ENCODE measurements at places on chromosomes 12 and 14.

- DNase-seq: no peak
Observed at GRCh38 chr14:104908303-104908702, 16.4 kb upstream of the PLD4 start.

DNA sequence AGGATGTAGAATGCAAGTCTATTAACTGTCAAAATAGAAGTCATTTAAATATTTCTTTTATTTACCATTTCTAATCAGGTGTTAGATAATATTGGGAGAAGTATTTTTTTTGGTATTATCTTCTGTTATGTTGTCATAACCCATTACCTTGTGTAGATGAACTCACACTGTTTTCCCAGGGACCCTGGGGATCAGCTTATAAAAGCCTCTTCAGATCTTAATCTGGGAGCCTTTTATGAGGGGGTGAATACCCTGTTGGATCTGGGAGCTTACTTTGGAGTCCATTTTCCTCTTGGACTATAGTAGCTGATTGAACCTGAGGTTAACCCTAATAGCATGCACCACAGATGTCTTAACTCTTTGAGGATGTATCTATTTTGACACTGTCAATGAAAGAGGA is 176.3 kb upstream of the ATP2B1 start:
- DNase-seq: no peak

- no peak for DNase-seq
Observed at GRCh38 chr14:36477266-36477665, 42.8 kb downstream of the NKX2-1 start.

DNA sequence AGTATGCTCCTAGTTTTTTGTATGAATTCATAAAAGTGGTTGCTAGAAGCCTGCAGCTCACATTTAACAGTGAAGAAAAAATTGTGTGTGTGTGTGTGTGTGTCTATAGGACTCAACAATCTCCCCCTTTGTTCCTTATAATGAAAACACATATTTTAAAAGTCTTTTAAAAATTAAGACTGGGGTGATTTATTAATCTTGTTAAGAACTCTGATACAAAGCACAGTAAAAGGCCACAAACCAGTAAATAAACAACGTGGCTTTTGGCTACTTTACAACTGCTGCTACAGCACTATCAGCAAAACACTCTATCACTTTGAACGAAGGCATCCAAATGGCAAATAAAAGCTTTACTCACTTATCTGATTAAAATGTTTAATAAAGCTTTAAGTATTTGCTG is 594 bp upstream of the VCPKMT start:
- no peak for DNase-seq

DNA sequence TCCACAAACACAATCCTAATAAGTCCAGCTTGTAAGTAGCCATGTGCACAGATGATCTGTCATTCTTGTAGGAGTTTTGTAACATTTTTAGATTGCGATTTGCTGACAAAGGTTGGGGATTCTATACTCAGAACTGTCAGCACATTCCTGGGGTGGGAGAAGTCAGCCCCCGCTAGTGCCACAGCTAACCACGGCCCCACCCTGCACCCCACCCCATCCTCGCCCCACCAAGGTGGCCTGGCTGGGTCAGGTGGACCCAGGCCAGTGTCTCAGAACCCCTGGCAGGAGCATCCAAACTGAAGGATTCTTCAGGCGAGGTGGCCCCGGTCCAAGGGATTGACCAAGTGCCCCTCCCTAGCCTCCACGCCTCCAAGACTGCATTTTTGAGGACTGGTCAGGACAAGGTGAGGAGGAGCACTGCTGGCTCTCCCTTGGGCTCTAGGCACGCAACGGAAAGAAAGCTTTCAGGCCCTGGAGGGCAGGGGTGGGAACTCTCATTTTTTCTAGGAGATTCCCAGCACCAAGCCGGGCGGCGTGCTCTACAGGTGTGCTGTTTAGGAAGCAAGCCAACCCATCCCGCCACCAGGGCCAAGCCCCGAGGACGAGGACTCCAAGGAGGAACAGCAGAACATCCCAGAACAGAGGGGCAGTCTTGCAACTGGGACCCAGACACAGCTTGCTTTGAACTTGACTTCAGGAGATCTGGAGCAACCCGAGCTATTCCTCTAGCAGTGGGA is 172.8 kb downstream of the BCL11B start:
- no peak for DNase-seq

DNA sequence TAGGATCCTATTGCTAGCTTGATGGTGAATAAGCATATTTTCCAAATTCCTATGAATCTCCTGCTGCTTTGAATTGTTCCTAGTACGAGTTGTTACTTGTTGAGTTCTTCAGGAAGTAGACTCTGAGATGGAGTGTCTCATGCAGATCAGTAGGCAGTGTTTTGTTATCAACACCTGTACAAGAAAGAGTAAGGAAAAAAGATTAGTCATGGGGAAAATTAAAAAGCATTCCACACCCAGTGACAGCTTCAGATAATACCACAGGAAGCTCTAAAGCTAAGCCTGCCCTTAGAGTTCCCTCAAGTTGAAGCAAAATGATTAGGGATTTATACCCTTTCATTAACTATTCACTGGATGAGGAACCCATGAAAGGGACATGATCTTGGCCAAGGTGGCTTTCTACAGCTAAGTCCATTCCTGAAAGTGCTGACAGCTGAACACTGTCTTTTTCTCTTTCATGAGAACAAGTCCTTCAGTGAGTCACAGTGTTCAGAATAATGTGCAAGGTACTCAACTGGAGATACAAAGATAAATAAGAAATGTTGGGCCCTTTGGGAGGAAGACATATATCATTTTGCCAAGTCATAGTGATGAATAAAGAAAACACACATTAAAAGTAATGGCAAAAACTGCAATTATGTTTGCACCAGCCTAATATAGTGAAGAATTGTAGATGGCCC is 49.1 kb downstream of the CCER1 start:
- DNase-seq: no peak

GRCh38 chr12:16229676-16230075 is 47.8 kb downstream of the SLC15A5 start:
- DNase-seq: no peak

- peak; percentile 2 for DNase-seq
Observed at GRCh38 chr12:114684098-114684869, at the start of gene TBX3. TBX3 (minus strand) TSS chr12:114684175; CDS start chr12:114683200, 975 bp downstream.

GRCh38 chr12:4037747-4038312 is 164.6 kb upstream of the PARP11 start:
- DNase-seq: no peak

DNA sequence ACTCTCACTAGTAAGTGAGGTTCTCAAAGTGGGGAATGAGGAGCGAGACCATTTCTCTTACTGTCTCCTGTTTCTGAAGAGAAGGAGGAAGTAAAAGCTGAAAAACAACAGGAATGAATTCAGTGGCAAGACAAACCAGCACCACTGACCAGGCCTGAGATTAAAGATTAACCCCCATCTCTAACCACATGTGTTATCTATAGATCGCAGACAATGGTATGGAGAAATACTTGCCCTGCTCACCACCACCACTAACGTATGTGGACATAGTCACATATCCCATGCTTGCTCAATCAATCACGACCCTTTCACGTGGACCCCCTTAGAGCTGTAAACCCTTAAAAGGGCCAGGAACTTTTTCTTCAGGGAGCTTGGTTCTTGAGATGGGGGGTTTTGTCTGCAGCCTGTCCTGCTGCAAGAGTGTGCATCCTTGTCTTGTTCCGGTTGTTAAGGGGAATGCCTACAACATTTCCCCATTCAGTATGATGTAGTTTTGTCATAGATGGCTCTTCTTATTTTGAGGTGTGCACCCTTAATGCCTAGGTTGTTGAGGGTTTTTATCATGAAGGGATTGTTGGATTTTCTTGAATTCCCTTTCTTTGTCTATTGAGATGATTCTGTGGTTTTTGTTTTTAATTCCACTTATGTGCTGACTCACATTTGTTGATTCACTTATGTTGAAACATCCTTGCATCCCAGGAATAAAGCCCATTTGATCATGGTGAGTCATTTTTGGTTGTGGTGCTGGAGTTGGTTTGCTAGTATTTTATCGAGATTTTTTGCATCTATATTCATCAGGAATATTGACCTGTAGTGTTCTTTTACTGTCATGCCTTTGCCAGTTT is 698.8 kb upstream of the LMO3 start:
- DNase-seq: no peak

GRCh38 chr14:56944397-56944796 is 134.1 kb upstream of the OTX2 start:
- DNase-seq: no peak

Data from stimulated activated CD8-positive, alpha-beta memory T cell treated with anti-CD3 and anti-CD28 coated beads, Interleukin-7, amount 100 ng/mL, for 4 hours (primary cell).